ENCODE measurements at places on chromosomes 16 and 17. TPM values are rescaled to one million over a fixed set of nuclear protein-coding genes. Genes with fewer than 3 reads are reported as not detected.

Gene CCL15
- total RNA-seq = not detected

Gene MON1B
- total RNA-seq = 92.9 TPM

Gene MLKL
- total RNA-seq = 16.5 TPM

Gene ZBTB4
- 21.8 TPM for total RNA-seq

Gene SLFN12
- 11.1 TPM for total RNA-seq

Gene KCNJ18
- total RNA-seq = not detected

Gene CAPN15
- 76.5 TPM for total RNA-seq

Gene GRIN2A
- total RNA-seq = not detected

Gene CDK5R1
- total RNA-seq = 15.6 TPM

Gene ZSCAN10
- 0.14 TPM for total RNA-seq

Gene BCO1
- total RNA-seq = not detected

Gene PRPF8
- total RNA-seq = 414 TPM

Gene SLC5A11
- total RNA-seq = not detected

Gene PRRT2
- 1.4 TPM for total RNA-seq

Gene TEX19
- 0.18 TPM for total RNA-seq

Gene RHBDL3
- total RNA-seq = 0.14 TPM

Gene GPR142
- total RNA-seq = not detected

Gene FOXL1
- total RNA-seq = not detected

Gene LGALS9B
- not detected for total RNA-seq

Gene ZNF48
- 7.6 TPM for total RNA-seq

Gene OR3A3
- total RNA-seq = not detected

Gene SCN4A
- 0.10 TPM for total RNA-seq

Gene GLP2R
- total RNA-seq = not detected

Gene RAB26
- total RNA-seq = 0.80 TPM

Gene AATK
- total RNA-seq = 0.72 TPM

Gene KRT25
- not detected for total RNA-seq

Gene MSLN
- not detected for total RNA-seq

Gene CTDNEP1
- total RNA-seq = 179 TPM

Gene TXNDC11
- total RNA-seq = 26.3 TPM

Gene SEPTIN12
- not detected for total RNA-seq

Gene MC1R
- 5.1 TPM for total RNA-seq

Gene RNF222
- total RNA-seq = 0.18 TPM

Gene MYO1D
- total RNA-seq = 12.4 TPM

Gene PRCD
- not detected for total RNA-seq

Gene CCDC154
- total RNA-seq = 2.6 TPM

Gene ZFP1
- total RNA-seq = 13.5 TPM

Gene NPIPB4
- 277 TPM for total RNA-seq

Gene PRSS53
- total RNA-seq = 12.1 TPM

Gene NLGN2
- total RNA-seq = 14.5 TPM

Gene MYH1
- not detected for total RNA-seq

Gene UTS2R
- 0.18 TPM for total RNA-seq

Gene PRSS36
- total RNA-seq = 1.0 TPM

Gene HAP1
- total RNA-seq = not detected

Gene CDH1
- 14.9 TPM for total RNA-seq

Gene RDM1
- total RNA-seq = 8.4 TPM

Gene COX10
- 25.7 TPM for total RNA-seq

Gene KRT36
- total RNA-seq = not detected

Gene SAMD14
- 1.3 TPM for total RNA-seq

Gene FKBP10
- not detected for total RNA-seq

Gene NOG
- 0.16 TPM for total RNA-seq

Gene KRT10
- total RNA-seq = 33.2 TPM

Gene USP7
- 154 TPM for total RNA-seq

Gene USH1G
- not detected for total RNA-seq

Gene DNAAF1
- total RNA-seq = not detected

Gene MEOX1
- 0.11 TPM for total RNA-seq

Gene TMIGD1
- not detected for total RNA-seq

Data from activated naive CD4-positive, alpha-beta T cell treated with anti-CD3 and anti-CD28 coated beads, Interleukin-2, amount 50 U/mL, for 72 hours (primary cell).